Inflammatory macrophage (primary cell): ENCODE measurements at places on chromosomes 7 and 10.

- DNase-seq, result no peak
Observed at GRCh38 chr10:44853148-44853734, 57.9 kb upstream of the TMEM72 start.

DNA sequence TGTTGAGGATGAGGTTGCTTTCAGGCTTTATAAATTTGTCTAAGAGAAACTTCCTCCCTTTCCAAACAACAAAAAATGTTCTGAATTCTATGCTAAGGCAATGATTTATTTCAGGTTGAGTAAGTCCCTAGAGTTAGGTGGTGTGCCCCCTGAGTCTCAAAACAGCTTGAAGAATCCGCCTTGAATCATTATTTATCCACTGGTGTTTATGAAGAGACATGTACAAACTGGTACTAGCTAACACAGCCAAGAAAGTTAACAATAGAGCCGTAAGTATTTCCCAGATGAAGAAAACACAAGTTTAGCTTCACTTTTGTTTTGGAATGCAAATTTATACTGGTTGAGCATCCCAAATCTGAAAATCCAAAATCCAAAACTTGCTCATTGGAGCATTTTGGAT, 66.2 kb upstream of the SRPK2 start:
- DNase-seq, result no peak

DNA sequence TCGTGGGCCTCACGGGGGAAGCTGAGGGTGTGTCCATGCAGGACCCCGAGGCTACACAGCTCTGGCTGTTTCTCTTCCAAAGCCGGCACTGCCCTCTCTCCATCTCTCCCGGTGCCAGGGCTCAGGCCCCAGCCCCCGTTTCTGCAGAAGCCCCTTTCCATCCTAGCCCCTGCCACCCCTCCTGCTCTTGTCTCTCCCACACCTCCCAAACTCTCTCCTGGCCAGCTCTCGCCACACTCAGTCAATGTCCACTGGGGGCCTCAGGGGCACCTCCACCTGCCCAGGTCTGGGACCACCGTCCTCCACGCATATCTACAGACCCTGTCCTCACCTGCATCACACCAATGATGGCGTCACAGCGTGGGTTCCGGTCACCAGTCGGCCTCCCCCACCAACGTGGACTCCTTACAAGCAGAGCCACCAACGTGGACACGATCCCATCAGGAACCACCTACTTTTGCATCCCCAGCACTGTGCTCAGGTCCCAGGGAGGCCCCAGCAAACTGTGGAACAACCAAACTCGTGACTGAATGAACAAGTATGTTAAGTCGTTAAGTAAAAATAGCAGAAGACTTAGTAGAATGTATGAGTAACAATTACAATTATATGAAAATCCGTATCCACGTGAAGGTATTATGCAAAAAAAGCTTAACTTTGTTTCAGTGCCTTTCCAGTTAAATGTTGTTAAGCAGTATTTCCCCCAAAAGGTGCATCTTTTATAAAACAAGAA, 38.4 kb downstream of the DIP2C start:
- no peak for DNase-seq

DNA sequence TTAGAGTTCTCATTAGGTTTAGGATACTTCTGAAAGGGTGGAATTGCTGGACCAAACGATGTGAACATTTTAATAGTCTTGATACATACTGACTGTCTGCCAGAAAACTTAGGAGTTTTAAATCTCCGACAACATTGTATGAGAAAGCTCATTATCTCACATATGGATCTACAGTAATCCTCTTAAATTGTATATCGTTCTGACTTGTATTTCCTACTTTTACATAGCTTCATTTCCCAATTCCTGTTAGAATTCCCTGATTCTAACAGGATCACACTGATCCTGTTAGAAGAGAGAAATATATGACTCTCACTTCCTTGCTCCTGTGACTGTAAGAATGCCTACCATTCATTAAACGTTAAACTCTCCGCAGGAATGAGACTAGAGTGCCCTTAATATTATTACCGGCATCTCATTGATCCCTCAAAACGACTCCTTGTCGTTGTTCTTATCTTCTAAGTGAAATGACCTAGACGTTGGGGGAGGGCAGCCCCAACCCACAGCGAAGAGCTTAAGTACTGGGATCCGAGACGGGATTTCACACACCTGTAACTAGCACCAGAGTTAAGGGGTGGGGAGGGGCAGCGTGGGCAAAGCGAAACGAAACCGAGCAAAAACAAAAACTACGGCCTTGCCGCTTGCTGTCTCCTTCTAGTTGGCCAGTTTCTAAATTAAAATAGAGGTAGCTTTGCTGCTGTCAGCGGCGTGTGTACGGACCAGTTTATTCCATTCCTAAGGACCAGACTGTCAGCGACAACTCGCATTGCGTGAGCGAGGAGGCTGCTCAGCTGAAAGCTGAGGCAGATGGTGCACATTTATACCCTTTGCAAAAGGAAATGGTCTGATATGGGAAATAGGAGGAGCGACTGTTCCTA, 678 bp upstream of the TMEM106B start:
- DNase-seq, result no peak

DNA sequence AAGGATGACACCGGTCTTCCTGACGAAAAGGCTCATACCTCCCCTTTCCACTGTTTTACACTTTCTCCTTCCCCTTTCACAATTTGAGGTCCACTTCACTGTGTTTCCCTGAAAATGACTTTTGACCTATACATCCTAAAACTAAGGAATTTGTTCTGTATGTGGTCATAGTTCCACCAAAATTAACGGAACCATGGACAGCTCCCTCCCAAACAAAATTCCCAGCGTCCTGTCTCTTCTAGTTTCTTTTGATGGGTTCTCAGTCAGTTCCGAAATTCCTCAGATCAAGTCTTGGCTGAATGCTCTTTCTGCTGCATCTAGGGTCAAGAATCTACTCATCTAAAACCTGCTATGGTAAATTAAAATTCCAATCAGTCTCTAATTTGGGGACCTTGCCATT, 1191.9 kb downstream of the CNTNAP2 start:
- DNase-seq, result no peak

DNA sequence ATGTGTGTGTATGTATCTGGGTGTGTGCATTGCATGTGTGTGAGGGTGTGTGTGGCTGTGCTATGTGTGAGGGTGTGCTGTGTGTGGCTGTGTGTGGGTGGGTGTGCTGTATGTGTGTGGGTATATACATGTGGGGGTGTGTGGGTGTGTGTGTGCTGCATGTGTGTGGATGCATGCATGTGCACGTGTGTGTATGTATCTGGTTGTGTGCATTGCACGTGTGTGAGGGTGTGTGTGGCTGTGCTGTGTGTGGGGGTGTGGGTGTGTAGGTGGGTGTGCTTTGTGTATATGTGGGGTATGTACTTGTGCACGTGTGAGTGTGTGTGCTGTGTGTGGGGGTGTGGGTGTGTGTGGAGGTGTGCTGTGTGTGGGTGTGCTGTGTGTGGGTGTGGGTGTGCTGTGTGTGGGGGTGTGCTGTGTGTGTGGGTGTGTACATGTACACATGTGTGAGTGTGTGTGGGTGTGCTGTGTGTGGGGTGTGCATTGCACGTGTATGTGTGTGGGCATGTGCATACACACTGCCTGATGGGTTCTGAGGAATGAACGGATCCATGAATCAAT, 579.8 kb downstream of the PTPRN2 start:
- DNase-seq, result no peak

DNA sequence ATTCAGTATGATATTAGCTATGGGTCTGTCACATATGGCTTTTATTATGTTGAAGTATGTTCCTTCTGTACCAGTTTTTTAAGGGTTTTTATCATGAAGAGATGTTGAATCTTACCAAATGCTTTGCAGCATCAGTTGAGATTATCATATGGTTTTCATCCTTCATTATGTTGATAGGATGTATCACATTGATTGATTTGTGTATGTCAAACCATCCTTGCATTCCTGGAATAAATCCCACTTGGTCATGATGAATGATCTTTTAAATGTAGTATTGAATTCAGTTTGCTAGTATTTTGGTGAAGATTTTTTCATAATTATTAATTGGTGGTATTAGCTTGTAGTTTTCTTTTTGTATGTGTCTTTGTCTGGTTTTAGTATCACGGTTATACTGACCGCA, 185.9 kb downstream of the MBL2 start:
- DNase-seq, result no peak
